ENCODE measurements at places on chromosomes 3 and 15.
A peak's percentile ranks its signal among the peaks of the same experiment; 100 is the strongest.

GRCh38 chr3:61877359-61878138, 316.2 kb downstream of the PTPRG start:
- no peaks in the 10 kb centered on the region for H3K27me3 ChIP-seq
- H3K4me3 ChIP-seq, result no peak overlapping the region
- DNase-seq, result no peak
- no peaks in the 10 kb centered on the region for H3K36me3 ChIP-seq
- no peaks in the 10 kb centered on the region for H3K4me1 ChIP-seq

GRCh38 chr15:31062310-31062847, 39.1 kb downstream of the TRPM1 start:
- H3K36me3 ChIP-seq, result no peaks in the 10 kb centered on the region
- no peak for DNase-seq
- no peak overlapping the region for H3K4me3 ChIP-seq
- no peak overlapping the region for H3K27ac ChIP-seq

DNA sequence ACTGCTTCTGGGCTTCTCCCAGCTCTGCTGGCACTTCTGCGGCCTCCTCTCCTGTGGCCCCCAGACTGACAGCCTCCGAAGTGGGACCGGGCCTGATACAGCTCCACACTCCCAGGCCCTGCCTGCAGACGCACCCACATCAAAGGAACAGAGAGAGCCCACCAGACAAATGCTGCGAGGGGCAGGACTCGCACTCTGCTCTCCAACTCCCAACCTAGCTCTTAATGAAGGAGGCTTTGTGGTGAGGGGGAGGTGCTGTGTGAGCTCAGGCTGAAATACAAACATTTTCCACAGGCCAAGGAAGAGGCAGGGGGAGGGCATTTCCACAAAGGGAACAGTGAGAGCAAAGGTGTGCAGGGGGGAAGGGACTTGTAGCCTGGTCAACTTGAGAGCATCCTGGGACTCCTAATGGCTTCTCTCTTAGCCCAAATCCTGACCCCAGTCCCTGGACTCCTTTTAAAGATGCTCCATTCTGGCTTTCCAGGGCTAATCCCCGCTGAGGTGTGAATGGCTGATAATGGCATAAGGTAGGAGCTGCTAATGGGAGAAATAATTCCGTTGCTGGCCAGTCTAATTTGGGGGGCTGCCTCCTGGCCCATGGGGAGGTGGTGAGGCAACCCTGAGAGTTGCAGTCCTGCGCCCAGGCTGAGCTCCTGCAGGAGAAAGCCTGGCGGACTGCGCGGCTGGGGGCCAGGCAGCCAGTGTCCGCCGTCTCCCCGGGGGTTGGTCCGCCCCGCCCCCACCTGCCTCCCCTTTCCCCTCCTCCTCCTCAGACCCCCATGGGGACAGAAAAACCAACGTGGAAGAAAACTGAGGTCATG, 9.6 kb downstream of the LINGO1 start:
- no peak for DNase-seq
- no peaks in the 10 kb centered on the region for H3K4me1 ChIP-seq
- H3K4me3 ChIP-seq, result no peak overlapping the region
- H3K27ac ChIP-seq, result no peak overlapping the region
- peaks cover 3% of the 10 kb centered on the region for H3K27me3 ChIP-seq

GRCh38 chr3:127399154-127399553, 111.3 kb upstream of the PRR20G start:
- no peak overlapping the region for H3K4me3 ChIP-seq
- DNase-seq, result no peak
- peaks cover 6% of the 10 kb centered on the region for H3K27me3 ChIP-seq
- H3K36me3 ChIP-seq, result no peaks in the 10 kb centered on the region

DNA sequence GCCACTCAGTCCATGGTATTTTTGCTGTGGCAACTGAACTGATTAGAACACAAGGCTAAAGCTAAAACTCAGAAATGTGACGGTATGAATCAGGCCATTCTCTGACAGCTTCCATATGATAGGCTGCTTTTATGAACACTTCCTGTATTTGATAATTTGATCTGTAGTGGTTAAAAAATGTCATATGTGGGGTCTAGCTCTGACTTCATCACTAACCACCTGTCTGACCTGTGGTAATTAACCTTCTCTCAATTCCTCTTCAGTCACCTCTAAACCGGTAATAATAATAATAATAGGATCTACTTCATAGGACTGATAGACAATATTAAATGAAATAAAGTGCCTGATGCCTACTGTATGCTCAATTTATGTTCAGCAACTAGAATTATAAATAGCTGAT, 223.2 kb downstream of the MBNL1 start:
- H3K36me3 ChIP-seq, result no peaks in the 10 kb centered on the region
- peaks cover 11% of the 10 kb centered on the region for H3K27me3 ChIP-seq
- H3K4me3 ChIP-seq, result no peak overlapping the region

GRCh38 chr3:4474683-4475490, 7.8 kb upstream of the SUMF1 start:
- H3K27ac ChIP-seq, result no peak overlapping the region
- peaks cover 9% of the 10 kb centered on the region for H3K27me3 ChIP-seq
- no peak for DNase-seq

- no peak overlapping the region for H3K4me3 ChIP-seq
- no peak for DNase-seq
- H3K4me1 ChIP-seq, result peaks cover 5% of the 10 kb centered on the region
- H3K27me3 ChIP-seq, result peaks cover 2% of the 10 kb centered on the region
- no peaks in the 10 kb centered on the region for H3K36me3 ChIP-seq
These were observed 130.4 kb downstream of the PPM1L start for GRCh38 chr3:160886421-160886820.

DNA sequence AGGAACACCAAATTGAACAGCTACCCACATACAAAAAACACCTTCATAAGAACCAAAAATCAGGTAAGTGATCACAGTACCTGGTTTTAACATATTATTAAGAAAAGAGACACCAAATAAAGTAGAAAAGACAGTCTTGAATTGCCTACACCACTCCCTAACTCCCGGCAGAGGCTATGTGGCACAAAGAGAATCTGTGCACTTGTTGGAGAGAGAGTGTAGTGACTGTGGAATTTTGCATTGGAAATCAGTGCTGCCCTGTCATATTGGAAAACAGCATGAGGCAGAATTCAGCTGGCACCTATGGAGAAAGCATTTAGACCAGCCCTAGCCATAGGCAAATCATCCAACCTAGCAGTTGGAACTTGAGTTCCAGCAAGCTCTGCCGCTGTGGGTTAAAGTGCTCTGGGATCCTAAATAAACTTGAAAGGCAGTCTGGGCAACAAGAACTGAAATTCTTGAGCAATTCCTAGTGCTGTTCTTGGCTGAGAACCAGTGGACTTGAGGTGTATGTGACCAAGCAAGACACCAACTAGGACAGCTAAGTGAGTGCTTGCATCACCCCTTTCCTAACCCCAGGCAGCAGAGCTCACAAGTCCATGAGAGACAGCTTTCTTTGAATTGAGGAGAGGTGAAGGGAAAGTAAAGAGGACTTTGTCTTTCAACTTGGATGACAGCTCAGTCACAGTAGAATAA, 969.6 kb upstream of the ALCAM start:
- H3K27ac ChIP-seq, result no peak overlapping the region
- H3K4me3 ChIP-seq, result no peak overlapping the region
- DNase-seq, result no peak

- H3K4me1 ChIP-seq, result peaks cover 79% of the 10 kb centered on the region
- peak overlapping the region; percentile 61 for H3K27ac ChIP-seq
- no peak for DNase-seq
- H3K36me3 ChIP-seq, result peaks cover 95% of the 10 kb centered on the region
- no peak overlapping the region for H3K4me3 ChIP-seq
- H3K27me3 ChIP-seq, result no peaks in the 10 kb centered on the region
These were observed 13.5 kb downstream of the PPM1M start for GRCh38 chr3:52259035-52259434.

DNA sequence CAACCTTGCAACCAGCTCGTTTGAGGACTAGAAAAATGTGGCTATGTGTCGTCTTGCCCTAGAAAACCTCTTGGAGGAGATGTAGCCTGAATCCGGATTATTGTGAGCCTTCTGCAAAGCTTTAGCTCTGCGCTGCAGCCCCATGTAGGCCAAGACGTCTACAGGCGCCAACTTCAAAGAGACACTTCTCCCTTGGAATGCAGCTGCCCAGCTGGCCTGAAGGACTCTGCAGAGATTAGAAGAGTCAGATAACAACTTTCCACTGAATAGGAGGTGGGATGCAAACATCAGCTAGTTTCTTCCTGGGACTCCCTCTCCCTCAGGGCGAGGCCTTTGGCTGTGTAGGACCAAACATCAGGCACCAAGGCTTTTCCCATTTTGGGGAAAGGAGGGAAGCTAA, 356.5 kb upstream of the IL12A start:
- DNase-seq, result no peak
- no peaks in the 10 kb centered on the region for H3K27me3 ChIP-seq
- no peak overlapping the region for H3K4me3 ChIP-seq
- H3K36me3 ChIP-seq, result no peaks in the 10 kb centered on the region
- peaks cover 4% of the 10 kb centered on the region for H3K4me1 ChIP-seq

DNA sequence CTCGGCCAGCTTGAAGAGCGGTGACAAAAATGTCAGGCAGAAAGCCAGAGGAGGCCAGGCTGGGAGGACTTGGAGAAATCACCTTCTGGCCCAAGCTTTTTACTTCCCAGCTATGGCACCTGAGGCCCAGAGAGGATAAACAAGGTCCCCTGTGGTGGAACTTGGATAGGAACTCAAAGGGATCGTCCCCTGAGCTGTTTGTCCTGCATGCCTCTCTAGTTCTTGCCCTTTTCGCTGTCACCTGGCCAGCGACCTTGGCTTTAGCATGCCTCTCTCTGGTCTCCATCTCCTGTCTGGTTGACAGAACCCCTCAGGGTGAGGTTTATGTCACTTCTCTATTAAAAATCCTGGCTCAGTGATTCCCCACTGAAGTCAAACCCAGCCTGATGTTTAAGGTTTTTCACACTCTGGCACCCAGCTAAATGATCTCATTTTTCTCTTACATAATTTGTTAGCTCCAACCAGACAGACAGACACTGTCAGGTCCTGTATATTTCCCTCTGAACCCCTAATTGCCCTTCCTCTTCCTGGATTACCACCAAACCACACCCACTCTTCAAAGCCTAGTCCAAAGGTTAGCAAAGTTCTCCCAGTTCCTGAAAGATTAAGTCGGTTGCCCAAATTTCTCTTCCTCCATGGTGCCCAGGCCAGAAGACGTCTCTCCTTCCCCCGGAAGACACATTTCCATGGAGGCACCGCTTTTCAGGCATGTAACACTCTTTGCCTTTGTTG, 169.1 kb downstream of the FAM43A start:
- H3K4me1 ChIP-seq, result no peaks in the 10 kb centered on the region
- H3K36me3 ChIP-seq, result no peaks in the 10 kb centered on the region
- H3K27ac ChIP-seq, result no peak overlapping the region
- no peak for DNase-seq
- H3K4me3 ChIP-seq, result no peak overlapping the region

- no peak for DNase-seq
- H3K4me3 ChIP-seq, result no peak overlapping the region
- H3K4me1 ChIP-seq, result no peaks in the 10 kb centered on the region
These were observed 182.7 kb downstream of the MEIS2 start for GRCh38 chr15:36917411-36918267.

DNA sequence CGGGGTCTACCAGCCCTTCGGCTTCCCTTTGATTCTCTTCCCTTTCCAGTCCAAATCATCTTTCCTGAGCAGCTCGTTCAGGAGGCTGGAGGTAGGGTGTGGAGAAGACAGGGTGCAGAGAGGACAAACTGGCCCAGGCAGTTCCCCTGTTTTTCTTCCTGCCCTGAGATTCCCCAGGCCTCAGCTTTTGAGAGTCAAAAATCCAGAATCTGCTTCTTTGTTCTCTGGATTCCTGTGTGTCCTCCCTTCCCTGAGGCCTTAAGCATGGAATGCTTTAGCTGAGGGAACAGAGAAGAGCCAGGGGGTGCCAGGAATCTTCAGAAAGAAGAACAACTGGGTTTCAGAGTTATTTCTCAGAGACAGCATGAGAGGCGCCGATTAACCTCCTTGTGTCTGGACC, 26.7 kb upstream of the LRTM1 start:
- no peak for DNase-seq
- H3K4me1 ChIP-seq, result no peaks in the 10 kb centered on the region
- H3K27me3 ChIP-seq, result no peaks in the 10 kb centered on the region

DNA sequence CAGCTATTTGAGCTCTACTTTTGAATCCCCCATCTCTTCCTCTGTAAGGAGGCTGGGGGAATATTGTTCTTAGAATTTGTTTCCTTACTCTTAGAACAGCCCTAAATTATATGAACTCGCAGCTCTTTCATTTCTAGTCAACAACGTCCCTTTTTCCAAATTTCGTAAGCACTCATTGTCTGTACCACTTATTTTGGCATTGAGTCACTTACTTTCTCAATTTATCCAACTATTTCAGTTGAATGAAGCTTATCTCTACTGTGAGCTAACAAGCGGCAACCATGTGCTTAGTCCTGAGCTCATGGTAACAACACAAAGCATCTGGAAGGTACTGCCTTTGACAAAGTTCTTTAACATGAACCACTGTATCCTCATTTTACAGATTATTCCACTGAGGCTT, 191.1 kb downstream of the GREM1 start:
- no peaks in the 10 kb centered on the region for H3K36me3 ChIP-seq
- no peak overlapping the region for H3K4me3 ChIP-seq
- peaks cover 3% of the 10 kb centered on the region for H3K27me3 ChIP-seq
- no peak for DNase-seq

GRCh38 chr3:111311709-111312235, 230.2 kb upstream of the CD96 start:
- no peak for DNase-seq
- H3K4me3 ChIP-seq, result peak overlapping the region; percentile 18
- H3K27me3 ChIP-seq, result no peaks in the 10 kb centered on the region
- no peaks in the 10 kb centered on the region for H3K36me3 ChIP-seq

DNA sequence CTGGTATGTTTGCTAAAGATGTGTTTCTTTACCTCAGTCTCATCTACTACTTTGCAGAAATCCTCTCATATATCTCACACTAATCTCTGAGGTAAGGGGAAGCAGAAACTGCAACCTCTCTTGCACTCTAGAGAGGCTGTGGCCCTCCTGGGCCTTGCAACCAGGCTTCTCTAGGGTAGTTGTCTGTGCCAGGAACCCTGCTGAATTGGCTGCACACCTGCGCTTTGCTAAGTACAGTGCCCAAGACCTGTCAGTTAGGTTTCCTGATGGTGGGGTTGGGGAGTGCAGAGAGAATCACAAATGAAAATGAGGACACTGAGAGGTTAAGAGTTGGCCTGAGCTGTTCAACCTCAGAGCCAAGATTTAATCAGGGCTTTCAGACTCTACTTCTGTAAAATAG, 117.2 kb upstream of the PLXNA1 start:
- peaks cover 10% of the 10 kb centered on the region for H3K36me3 ChIP-seq
- no peaks in the 10 kb centered on the region for H3K27me3 ChIP-seq

- no peak overlapping the region for H3K27ac ChIP-seq
- peaks cover 41% of the 10 kb centered on the region for H3K4me1 ChIP-seq
- no peak for DNase-seq
- no peaks in the 10 kb centered on the region for H3K27me3 ChIP-seq
- H3K4me3 ChIP-seq, result no peak overlapping the region
These were observed 457.4 kb downstream of the SHQ1 start for GRCh38 chr3:72390841-72391240.

GRCh38 chr3:156135921-156136638, 15.7 kb downstream of the KCNAB1 start:
- H3K4me1 ChIP-seq, result no peaks in the 10 kb centered on the region
- H3K4me3 ChIP-seq, result no peak overlapping the region

- no peak overlapping the region for H3K4me3 ChIP-seq
- no peak overlapping the region for H3K27ac ChIP-seq
- no peaks in the 10 kb centered on the region for H3K4me1 ChIP-seq
- no peaks in the 10 kb centered on the region for H3K27me3 ChIP-seq
These were observed 120.6 kb upstream of the EPHA3 start for GRCh38 chr3:88986834-88987233.

- DNase-seq, result peak; percentile 68
- H3K27ac ChIP-seq, result peak within 1 kb of the TSS; percentile 83
- peaks cover 7% of the 10 kb centered on the region for H3K4me1 ChIP-seq
- peak within 1 kb of the TSS; percentile 83 for H3K4me3 ChIP-seq
- peaks cover 18% of the 10 kb centered on the region for H3K36me3 ChIP-seq
- peaks cover 9% of the 10 kb centered on the region for H3K27me3 ChIP-seq
These were observed at the start of gene ELL3 for GRCh38 chr15:43776718-43777266. ELL3 (minus strand) TSS chr15:43776966; CDS start chr15:43776901, 65 bp downstream.

All from activated T-helper 2 cell treated with anti-CD3 and anti-CD28 coated beads, Interferon-gamma antibody, Interleukin-2, Interleukin-4, amounts not matched to agents 10 μg/mL and 5 μg/mL and 100 μg/mL, durations not matched to agents 14 hours and 24 hours and 36 hours (primary cell).